ENCODE measurements at places on chromosomes 7 and 10.

DNA sequence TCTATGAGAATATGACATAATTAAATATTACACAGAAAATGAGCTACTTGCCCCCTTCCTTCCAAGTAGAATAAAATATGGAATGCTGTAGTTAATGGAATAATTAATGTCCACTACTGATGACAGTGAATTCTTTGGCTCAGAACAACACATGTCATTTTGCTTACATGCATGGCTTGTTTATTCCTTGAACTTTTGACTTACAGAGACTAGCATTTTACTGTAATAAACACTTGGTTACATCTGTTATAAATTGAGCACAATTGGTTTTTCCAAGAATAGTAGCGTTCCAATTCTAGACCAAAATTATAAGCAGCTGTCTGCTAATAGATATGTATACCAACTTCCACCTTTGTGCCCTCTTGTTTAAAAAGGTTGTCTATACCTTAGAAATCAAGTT, 286.7 kb downstream of the OTUD1 start:
- DNase-seq: no peak

GRCh38 chr10:18450298-18450697, 201.1 kb downstream of the NSUN6 start:
- no peak for DNase-seq

GRCh38 chr10:116770281-116770680, 27.9 kb upstream of the HSPA12A start:
- no peak for DNase-seq

GRCh38 chr10:1187151-1187854, 131.1 kb downstream of the WDR37 start:
- peak; percentile 82 for DNase-seq

DNA sequence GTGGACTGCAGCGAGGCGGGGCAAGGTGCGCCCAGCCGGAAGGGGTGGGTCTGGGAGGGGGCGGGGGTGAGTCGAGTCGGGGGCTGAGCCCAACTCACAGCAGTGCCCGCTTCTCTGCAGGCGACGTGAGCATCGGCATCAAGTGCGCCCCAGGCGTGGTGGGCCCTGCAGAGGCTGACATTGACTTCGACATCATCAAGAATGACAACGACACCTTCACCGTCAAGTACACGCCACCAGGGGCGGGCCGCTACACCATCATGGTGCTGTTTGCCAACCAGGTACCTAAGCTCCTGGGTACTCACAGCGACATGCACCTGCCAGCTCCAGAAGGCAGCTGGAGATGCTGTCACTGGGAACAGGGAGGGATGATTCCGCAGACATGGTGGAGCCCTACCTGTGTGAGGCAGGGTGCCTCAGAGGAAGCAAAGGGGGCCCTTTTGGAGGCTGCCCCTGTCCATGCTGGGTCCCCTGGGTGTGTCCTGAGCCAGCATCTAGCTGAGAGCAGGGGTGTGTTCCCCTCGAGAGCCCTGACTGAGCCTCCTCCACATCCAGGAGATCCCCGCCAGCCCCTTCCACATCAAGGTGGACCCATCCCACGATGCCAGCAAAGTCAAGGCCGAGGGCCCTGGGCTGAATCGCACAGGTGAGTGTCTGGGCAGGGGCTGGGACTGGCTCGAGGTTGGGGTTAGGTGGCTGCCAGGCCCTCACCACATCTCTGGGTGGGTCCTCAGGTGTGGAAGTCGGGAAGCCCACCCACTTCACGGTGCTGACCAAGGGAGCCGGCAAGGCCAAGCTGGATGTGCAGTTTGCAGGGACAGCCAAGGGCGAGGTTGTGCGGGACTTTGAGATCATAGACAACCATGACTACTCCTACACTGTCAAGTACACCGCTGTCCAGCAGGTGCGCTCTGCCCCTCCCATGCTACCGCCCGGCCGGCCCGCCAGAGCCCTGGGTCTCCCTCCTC, 12.8 kb downstream of the FLNC start:
- no peak for DNase-seq

DNA sequence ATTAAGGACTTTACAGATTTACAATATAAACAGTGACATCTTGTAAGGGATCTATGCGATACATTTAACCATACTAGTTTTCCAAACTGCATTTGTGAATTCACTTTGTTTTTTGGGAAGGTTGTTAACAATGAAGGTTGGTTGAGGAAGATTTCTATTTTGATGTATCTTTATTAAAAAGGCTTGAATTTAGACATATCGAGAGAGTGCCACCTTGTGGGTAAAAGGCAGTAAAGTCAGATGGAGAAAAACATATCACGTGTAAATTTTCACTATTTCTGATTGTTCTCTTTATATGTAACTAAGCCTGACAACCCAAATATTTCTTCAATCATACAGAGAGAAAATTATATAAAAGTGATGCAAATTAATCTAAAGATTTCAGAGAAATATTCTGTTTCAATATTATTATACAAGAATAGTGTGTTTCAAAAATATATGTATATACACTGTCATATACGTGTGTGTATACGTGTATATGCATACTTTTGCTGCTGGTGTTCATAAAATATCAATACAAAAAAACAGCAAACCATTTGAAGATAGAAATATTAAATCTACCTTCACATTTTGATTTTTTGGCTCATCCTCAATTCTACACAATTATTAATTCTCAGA, 988.6 kb downstream of the SORCS1 start:
- DNase-seq: peak; percentile 43

- DNase-seq: no peak
Measured at GRCh38 chr10:62259456-62259855, 9.2 kb downstream of the RTKN2 start.

DNA sequence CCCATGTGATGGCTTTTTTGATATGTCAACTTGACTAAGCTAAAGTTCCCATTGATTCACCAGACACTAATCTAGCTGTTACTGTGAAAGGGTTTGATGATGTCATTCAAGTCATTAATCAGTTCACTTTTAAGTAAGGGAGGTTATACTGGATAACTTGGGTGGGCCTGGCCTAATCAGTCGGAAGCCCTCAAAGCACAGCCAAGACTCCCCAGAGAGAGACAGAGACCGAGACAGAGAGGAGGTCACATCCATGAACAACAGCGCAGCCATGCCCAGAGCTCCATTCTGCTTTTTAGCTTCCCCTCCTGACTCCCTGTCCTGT, 103.4 kb downstream of the TRIL start:
- no peak for DNase-seq

DNA sequence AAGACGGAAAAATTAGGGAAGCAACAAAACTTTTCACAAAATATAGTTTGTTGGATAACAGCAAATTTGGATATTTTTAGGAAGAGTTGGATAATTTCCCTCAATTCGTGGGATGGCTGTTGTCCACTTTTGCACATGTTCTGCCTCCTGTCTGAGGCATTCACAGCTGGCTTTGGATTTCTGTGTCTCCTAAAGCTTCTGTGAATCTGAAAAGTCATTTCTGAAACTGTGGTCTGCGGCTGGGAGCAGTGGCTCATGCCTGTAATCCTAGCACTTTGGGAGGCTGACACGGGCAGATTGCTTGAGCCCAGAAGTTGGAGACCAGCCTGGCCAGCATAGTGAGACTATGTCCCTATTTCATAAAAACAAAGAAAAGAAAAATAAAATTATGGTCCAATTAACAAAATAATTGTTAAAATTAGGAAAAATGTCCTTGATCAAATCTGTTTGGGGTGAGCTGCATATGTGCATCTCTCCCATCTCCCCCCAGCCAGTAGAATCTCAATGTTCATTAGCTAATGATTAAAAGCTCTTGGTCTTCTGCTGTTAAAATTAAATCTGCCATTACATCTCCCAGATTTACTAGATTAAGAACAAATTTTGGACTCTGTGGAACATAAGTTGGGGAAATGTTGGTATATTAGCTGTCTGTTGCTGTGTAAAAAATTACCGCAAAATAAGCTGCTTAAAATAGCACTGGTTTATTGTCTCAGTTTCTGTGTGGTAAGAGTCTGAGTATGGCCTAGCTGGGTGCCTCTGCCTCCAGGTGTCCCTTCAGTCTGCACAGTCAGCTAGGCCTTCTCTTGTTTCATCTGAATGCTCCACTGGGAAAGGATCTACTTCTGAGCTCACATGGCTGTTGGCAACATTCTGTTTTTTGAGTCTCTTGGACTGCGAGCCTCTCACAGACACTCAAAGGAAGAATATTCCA, 332.0 kb upstream of the FZD1 start:
- DNase-seq: peak; percentile 63

- DNase-seq: no peak
Measured at GRCh38 chr10:30436191-30436611, 2.2 kb downstream of the MAP3K8 start.

DNA sequence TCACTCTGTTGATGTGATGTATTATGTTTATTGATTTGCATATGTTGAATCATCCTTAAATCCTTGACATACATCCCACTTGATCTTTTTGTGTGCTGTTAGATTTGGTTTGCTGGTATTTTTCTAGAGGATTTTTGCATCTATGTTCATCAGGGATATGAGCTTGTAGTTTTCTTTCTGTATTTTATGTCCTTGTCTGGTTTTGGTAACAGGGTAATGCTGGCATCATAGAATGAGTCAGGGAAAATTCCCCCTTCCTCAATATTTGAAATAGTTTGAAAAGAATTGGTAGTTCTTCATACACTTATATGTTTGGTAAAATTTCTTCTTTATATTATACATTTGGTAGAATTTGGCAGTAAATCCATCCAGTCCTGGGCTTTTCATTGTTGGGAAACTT, 89.4 kb upstream of the SLC13A1 start:
- no peak for DNase-seq

DNA sequence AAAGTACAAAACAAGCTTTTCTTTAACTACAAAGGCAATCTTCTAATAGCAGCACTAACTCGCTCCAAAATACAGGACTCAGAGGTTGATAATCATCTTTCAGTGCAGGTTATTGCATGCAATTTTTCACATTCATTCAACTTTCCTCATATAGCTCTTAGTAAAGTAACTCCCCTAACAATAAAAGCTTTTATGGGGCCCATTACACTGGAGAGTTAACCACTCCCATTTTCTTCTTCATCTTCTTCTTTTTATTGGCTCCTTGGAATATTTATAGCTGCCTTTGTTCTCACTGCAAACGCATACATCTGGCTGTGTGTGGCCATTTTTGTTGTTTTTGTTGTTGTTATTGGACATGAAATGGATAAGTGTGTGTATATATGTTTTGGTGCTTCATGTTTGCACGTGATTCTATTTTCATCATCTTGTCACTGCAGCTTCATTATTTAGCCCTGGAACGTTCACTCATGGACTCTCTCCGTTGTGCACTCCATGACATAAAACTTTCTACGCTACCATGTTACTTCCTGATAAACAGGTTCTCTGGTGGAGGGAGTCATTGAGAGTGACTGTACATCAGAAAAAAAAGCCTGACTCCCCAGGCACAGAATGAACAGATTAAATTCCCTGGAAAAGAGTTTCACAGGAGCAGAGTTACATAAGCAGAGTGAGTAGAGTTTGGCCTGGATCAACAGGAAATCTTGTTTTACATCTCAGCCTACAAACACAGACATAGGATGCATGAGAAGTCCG, 236.4 kb upstream of the SP4 start:
- DNase-seq: no peak

DNA sequence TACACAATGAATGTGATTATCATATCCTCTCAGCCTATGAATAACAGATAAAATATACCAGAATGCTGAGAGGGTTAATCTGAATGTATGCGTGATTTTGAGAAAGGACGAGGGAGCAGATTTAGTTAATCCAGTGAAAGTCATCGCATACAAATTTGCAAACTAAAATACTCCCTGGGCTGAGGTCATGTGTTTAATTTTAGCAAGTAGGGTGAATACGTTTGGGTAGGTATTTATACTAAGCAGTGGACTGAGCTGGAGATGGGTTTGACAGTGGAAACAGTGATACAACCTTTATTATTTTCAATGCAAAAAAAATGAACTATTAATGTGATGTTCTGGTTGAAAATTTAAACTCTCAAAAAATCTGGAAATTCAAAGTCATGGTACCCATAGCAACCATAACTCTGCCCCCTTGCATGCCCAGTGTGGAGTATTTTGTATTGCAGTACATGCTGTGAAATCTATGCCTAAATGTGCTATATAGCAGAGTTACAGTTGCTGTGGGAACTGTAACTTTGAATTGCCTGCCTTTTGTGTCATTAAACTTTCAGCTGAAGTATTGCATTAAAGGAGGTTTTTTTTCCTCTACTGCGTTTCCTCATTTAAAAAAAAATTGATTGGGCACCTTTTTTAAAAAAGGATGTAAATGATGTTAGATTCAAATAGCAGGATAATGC, 9.5 kb upstream of the ARID5B start:
- DNase-seq: no peak

GRCh38 chr7:84258628-84259027, 64.0 kb upstream of the SEMA3A start:
- no peak for DNase-seq

DNA sequence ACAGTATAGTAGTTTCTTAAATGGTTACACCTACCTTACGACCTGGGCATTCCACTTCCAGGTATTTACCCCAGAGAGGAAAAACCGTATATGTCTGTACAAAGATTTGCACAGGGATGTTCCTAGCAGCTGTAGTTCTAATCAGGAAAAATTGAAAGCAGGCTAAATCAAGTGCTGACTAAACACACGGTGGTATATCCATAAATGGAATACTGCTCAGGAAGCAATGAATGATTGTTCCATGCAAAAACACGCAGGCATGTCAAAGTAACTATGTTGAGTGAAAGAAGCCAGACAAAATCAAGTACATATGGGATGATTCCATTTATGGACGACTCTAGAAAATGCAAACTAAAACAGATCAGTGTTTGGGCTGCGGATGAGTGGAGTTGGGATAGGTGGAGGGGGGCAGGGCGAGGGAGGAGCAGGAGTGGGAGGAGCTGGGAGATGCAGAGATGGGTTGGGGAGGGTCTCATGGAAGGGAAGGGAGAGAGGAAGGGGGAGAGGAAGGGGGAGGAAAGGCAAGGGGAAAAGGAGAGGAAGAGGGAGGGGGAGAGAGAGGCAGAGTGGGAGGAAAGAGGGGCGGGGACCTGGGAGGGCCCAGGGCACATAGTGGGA, 484 bp upstream of the MSRB2 start:
- no peak for DNase-seq

GRCh38 chr10:88395677-88396076, 187.4 kb downstream of the RNLS start:
- DNase-seq: no peak

GRCh38 chr10:43141421-43141820, 3.2 kb downstream of the CSGALNACT2 start:
- no peak for DNase-seq

- DNase-seq: no peak
Measured at GRCh38 chr7:137828456-137828855, 18.3 kb downstream of the DGKI start.

- peak; percentile 100 for DNase-seq
Measured at GRCh38 chr10:99619851-99620710, at the start of gene SLC25A28. Gene SLC25A28 (minus strand): TSS chr10:99620439. CDS start chr10:99620335, 104 bp downstream.

GRCh38 chr10:52030051-52030790, 283.9 kb upstream of the DKK1 start:
- no peak for DNase-seq

DNA sequence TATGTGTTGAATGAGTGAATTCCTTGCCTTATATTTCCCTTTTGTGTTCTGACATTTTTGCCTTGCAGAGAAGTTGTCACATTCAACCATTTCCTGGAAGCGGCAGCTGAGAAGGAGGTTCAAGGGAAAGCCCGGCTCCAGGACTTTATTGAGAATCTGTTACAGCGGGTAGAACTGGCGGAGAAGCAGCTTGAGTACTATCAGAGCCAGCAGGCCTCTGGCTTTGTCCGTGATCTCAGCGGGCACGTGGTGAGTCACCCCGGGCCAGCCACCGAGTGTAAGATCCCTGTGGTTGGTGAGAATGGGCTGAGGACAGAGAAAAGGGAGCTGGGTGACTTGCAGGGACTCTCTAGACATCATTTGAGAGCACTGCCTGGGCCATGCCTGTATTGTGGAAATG, 14.2 kb downstream of the ZNF365 start:
- DNase-seq: no peak
